ENCODE measurements at places on chromosomes 1 and 21.

DNA sequence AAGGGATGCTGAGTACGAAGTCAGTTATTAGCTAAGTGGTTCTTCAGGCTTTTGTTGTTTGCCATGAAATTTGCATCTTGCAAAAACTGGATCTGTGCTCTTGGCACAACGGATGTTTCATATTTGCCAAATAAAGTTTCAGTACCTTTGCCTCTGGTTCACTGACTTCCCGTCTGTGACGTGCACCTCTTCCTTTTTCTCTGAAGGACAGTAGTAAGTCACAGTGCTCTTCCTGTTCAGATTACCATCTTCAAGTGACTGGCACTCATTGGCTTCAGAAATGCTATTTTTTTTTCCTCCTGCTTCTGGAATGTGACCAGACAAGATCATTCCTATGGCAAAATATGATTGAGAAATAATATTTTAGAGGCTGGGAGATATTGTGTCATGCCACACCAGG lies 75.9 kb upstream of the GREM2 start:
- no peak for DNase-seq

GRCh38 chr1:226946285-226946684 lies 6.2 kb downstream of the COQ8A start:
- no peak for DNase-seq

DNA sequence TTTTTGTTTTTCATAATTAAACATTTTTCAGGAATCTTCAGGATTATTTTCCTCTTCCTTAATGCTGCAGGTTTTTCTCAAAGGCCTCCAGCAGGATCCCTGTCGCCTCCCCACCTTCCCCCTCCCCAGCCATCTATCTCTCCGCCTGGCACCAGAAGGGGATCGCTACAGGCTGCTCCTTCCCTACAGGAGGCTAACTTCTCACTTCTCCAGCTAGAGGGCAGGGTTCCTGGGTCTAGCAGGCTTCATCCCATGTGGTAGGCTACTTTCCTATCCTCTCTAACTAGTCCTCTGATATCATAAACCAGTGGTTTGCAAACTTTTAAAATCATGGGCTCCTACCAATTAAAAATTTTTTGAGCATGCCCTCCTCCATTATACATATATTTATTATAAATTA lies 104.1 kb downstream of the KCNN3 start:
- peak; percentile 40 for DNase-seq

GRCh38 chr1:36855699-36856494 lies 178.4 kb downstream of the GRIK3 start:
- no peak for DNase-seq

GRCh38 chr21:44399151-44399954 lies 45.9 kb downstream of the TRPM2 start:
- no peak for DNase-seq

DNA sequence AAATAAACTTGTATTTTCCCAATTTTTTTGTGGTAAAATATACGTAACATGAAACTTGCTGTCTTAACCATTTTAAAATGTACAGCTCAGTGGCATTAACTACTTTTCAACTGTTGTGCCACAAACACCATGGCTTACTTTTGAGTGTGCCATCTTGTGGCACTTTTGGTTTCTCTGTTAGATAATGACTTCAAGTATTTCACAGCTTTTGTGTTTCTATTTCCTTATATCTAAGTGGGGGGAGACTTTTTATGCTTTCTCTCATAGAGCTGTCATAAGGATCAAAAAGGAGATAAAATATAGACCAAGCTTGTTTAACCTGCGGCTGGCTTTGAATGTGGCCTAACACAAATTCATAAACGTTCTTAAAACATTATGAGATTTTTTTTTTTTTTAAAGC lies 44.3 kb downstream of the CDC14A start:
- DNase-seq = no peak

DNA sequence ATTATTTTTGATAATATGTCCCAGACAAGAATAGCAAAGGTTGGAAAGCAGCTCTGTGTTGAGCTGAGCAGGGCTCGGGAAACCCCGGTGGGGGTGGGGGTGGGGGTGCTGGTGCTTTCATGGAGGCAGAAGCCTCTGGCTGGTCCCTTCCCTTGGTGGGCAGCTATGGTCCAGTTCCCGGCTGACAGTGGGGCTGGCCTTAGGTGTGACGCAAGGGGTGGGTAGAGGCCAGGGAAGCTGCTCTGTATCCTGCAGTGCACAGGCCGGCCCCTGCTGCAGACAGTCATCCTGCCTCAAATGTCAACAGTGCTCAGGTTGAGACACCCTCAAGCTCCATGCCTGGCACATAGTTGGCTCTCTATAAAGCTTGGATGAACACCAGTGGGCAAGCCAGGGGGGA lies 8.9 kb downstream of the ACTL8 start:
- DNase-seq = no peak

GRCh38 chr21:35359076-35359475 lies 310.0 kb upstream of the RUNX1 start:
- no peak for DNase-seq

DNA sequence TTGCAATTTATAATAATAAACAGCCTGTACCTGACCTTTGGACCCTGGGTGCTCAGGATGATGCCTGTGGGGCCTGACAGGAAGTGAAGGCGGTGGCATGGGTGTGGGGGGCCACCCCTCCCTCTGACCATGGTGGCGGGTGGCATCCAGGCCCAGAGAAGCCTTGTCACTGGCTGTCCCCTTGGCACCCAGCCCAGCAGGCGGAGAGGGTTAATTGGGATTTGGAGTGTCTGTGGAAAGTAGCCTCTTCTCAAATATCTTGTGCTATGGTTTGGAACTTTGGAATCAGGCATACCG lies 20.5 kb downstream of the SOX13 start:
- no peak for DNase-seq

DNA sequence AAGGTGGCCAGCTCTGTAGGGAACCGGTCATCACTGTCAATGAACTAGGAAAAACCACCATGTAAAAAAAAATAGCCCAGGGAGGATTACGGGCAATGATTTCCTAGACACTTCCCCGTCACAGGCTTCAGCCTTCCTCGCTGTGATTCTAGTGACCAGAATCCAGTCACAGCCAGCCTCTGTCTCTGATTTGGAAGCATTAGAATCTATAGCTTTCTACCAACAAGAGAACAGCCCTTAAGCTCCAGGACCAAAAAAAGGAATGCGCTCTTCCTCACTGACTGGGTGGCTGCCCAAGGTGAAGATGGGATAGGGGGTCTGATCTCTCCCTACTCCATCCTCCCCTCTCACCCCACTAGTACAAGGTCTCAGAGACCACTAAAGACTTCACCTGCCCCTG lies 67.2 kb downstream of the TEX35 start:
- no peak for DNase-seq

GRCh38 chr1:60265560-60266535 lies 192.3 kb upstream of the C1orf87 start:
- no peak for DNase-seq

- DNase-seq = no peak
Measured at GRCh38 chr1:230108580-230108979, 41.5 kb downstream of the GALNT2 start.

DNA sequence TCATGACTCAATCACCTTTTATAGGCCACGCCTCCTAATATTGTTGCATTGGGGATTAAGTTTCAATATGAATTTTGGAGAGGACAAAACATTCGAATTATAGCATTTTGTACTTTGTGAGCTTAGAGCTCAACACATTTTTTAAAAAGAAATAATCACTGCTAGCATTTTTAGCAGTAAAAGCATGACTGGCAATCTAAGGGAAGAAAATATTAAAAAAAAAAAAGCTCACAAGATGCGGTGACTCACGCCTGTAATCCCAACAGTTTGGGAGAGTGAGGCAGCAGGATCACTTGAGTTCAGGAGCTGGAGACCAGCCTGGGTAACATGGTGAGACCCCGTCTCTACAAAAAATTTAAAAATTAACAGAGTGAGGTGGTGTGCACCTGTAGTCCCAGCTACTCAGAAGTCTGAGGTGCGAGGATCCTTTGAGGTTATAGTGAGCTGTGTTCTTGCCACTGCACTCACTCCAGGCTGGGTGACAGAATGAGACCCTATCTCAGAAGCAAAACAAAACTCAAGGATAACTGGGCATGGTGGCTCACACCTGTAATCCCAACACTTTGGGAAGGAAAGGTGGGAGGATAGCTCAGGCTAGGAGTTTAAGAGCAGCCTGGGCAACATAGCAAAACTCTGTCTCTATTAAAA lies 28.8 kb upstream of the DIPK1A start:
- peak; percentile 60 for DNase-seq

DNA sequence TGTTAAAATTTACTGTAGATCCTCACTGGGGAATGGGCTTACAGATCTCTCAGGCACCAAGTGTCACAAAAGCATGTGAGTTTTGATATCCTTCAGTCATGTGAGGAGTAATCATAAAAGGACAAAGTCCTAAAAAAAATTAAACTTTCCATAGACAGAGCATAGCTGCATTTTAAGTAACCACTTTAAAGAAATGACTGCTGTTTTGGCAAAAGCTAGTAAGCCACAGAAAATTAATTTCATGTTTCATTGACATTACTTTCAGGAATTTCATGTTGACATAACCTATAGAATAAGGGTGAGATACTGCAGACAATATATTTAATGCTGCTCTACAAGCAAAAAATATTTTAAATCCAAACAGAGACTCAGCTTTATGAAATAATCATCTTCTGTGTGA lies 156.3 kb downstream of the LYPLAL1 start:
- no peak for DNase-seq

DNA sequence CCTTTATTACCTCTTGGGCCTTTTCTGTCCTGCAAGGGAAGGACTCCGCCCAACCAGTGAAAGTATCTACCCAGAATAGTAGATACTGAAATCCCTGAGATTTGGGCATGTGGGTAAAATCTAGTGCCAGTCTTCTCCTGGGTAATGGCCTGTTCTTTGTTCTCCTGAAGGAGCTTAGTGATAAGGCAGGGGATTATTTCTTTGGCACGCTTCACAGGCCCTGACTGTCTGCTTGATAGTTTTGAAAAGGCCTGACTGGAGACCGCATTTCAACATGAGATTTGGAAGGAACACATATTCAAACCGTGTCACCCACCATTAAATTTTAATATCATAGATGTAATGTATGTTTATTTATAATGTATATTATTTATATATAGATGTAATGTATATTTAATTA lies 48.9 kb downstream of the RASAL2 start:
- no peak for DNase-seq

DNA sequence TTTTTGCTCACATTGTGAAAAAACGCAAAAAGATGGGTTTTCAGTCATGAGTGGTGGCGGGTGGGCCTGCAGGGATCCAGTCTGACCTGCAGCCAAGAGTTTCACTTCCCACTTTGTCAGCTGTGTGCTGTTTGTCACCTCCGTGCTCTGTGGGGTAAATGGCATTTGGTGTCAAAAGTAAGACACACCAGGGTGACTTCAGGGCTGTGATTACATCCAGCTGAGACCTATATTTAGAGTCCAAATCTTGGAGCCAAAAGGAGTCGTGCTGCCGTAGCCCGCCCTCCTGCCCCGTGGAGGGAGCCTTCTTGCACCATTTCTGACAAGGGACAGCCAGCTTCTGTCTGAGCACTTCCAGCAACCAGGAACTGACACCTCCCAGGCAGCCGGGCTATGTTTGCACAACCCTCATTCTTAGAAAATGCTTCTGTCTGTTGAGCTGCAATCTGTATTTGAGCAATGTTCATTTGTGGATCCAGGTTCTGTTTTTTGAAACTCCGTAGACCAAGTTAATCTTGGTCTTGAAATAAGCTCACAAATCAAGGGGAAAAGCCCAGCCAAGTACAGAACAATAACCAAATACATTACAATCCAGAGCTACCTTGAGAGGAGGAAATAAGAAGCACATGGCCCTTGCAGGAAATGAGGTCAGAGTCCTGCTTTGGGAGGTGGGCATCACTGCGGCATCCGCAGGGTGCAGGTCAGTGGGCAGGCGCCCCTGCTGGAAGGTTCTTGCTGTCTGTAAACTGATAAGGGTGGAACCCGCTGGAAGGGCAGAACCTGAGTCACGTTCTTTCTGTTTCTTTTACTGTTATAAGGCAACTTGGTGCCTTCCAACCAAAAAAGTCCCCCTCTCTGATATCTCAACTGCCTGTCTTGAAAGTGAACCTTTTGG lies 14.4 kb downstream of the ABCG1 start:
- peak; percentile 92 for DNase-seq

DNA sequence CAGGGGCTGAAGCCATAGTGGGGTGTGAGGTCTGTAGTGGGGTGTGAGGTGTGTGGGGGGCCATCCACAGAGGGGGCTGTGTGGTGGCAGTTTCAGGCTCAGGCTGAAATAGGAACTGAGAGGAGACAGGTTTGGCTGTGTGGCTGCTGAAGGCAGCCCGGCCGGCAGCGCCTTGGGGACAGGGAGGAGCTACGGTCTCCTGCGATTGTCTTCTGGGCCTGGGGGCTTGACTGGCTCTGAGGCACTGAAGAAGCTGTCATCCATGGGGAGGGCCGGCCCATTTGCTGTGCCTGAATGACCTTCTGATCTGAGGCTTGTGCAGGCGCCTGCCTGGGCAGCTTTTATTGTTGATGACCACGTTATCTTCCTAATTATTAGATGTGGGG lies 10.0 kb upstream of the TTC34 start:
- no peak for DNase-seq

DNA sequence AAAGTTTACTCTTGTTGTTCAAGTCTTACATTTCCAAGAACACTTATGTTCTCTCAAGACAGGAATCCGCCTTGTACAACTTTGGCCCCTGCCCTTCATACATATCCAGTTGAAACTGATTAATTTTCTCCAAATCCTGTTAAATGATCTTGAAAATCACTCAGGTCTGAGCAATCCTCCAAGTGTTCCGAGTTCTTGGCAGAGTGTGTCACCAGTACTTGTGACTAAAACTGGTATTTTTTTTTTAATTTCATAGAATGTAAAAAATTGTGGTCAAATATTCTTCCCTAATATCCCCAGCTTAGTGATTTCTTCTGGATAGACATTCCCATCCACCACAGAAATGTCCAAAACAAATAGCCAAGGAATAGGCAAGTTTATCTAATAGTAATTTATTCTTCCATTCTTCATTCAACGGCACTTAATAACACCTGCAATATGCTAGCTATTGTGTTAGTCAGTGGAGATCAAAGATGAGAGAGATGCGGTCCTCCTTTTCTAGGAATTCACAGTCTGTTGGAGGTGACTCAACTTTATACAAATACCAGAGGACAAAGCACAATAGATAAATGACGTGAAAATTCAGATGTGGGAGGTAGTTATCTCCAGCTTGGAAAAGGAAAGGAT lies 71.4 kb downstream of the DIRAS3 start:
- DNase-seq = no peak

DNA sequence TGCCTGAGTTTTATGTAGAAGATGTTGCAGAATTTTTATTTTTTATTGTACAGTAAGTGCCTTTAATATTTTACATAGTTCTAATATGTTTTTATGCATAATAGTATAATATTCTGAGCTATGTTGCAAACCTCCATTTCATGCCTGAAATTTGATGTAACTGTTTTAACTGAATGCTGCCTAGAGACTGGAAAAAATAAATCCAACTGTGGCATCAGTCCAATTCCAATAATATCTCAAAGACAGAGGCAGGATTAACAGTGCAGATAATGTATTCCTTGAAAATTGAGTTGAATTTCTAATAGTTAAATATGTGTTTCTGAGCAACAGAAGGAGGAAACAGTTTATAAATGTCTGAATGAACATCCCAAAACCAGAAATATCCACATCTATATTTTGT lies 61.1 kb upstream of the KIF1B start:
- no peak for DNase-seq

- no peak for DNase-seq
Measured at GRCh38 chr1:214425101-214425500, 126.3 kb downstream of the PTPN14 start.

- peak; percentile 72 for DNase-seq
Measured at GRCh38 chr1:165914136-165914798, 86.9 kb downstream of the UCK2 start.

- DNase-seq = peak; percentile 67
Measured at GRCh38 chr1:183884526-183884925, 79.6 kb downstream of the RGL1 start.
